Tibial nerve (tissue), 4 donors: ENCODE measurements at places on chromosomes 3 and 15. TPM values are rescaled to one million over a fixed set of nuclear protein-coding genes. Genes with fewer than 3 reads are reported as not detected.

DNA sequence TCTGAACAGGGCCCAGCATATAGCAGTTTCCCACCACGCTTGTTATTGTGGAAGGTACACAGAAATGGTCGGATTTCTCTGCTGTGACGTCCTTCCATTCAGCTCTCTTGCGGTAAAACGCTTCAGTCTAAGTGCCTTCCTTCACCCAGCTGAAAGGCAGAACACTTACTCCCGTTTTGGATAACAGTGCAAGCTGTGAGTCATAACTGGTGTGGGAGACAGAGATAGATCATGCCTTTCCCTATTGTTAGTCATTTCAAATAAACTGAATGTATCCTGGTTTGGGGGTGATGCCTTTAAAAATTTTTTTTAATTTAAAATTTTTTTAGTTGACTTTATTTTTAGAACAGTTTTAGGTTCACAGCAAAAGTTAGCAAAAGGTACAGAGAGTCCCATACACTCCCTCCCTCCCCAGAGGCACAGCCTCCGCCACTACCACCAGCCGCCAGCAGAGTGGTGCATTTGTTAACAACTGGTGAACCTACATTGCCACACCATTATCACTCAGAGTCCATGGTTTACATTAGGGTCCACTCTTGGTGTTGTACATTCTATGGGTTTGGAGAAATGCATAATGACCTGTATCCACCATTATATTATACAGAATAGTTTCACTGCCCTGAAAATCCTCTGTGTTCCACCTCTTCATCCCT, 94.9 kb upstream of the NSMCE3 start:
- no peak for DNase-seq

The IGF2BP2 gene
- total RNA-seq = 40.8 TPM

- no peak for DNase-seq
Measured at GRCh38 chr15:68583321-68583720, 4.5 kb downstream of the CORO2B start.

The CNTN3 gene
- 3.6 TPM for total RNA-seq

DNA sequence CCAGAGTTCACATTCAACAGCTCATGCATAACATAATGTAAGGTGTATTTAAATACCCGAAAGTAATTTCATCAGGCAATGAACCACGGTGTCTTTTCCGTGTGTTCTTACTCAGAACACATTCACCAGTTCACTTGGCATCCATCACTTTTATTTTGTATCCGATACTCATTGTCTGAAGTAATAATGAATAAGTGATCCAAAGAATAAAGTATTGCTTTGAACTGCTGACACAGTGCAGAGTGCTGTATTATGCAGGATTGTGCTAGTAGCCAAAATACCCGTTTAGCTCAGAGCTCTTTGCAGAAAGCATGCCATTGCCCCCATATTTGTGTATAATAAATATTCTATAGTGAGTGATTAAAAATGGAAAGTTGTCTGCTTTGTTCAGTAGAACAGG, 460.9 kb upstream of the KCNMB2 start:
- no peak for DNase-seq

- DNase-seq = no peak
Measured at GRCh38 chr3:126033051-126033745, 50.7 kb downstream of the SLC41A3 start.

The CX3CR1 gene
- 2.2 TPM for total RNA-seq

DNA sequence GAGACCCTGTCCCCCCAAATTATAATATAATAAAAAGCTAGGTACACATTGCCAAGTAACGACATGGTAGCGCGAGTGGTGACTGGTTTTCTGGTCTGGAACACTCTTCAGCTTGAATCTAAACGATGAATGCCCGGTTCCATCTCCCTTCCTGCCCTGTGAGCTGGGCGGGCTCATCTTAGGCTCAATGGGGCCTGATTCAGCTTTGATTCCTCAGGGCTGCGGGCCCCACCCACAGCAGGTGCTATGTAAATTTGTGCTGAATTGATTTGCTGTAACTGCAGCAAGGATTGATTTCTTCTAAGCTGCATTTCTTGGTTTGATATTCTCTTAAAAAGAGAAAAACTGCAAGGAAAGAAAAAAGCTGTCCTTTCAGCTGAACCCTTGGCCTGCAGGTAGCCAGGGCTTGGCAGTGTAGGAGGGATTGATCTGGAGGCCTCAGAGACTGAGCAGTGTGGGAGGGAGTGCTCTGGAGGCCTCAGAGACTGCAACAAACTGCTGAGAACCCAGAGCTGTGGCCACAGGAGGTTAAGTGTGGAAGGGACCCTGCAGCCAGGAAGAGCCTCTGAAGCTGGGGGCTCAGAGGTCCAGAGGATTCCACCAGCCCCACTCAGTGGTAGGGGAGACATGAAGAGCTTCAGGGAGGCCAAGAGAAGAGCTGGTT, 231.6 kb downstream of the XXYLT1 start:
- DNase-seq = no peak
